ENCODE measurements at places on chromosomes 3 and 15.

GRCh38 chr3:10602769-10603768 is 97.7 kb upstream of the ATP2B2 start:
- no peaks in the 10 kb centered on the region for H3K4me1 ChIP-seq
- H3K27ac ChIP-seq, result no peak overlapping the region
- H3K27me3 ChIP-seq, result peaks cover 9% of the 10 kb centered on the region

- H3K4me3 ChIP-seq, result no peak overlapping the region
- DNase-seq, result peak; percentile 20
- no peak overlapping the region for H3K27ac ChIP-seq
- no peaks in the 10 kb centered on the region for H3K36me3 ChIP-seq
- no peaks in the 10 kb centered on the region for H3K27me3 ChIP-seq
These were observed 113.3 kb downstream of the PDCD6IP start for GRCh38 chr3:33911525-33912322.

DNA sequence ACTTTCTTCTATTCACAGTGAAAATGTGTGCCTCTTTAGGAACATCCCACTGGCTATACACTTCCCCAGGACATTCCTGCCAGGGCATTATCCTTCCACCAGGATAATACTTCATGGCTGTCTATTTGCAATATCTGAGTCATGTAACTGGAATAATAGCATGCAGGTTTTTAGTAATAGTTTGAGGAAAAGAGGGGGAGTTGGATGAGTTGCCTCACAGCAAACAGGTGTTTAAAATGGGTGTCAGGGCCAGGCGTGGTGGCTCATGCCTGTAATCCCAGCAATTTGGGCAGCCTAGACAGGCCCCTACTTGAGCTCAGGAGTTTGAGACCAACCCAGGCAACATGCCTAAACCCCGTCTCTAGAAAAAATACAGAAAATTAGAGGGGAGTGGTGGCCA is 585.9 kb downstream of the DIPK2A start:
- H3K4me3 ChIP-seq, result no peak overlapping the region
- no peaks in the 10 kb centered on the region for H3K27me3 ChIP-seq
- DNase-seq, result no peak
- H3K27ac ChIP-seq, result no peak overlapping the region

DNA sequence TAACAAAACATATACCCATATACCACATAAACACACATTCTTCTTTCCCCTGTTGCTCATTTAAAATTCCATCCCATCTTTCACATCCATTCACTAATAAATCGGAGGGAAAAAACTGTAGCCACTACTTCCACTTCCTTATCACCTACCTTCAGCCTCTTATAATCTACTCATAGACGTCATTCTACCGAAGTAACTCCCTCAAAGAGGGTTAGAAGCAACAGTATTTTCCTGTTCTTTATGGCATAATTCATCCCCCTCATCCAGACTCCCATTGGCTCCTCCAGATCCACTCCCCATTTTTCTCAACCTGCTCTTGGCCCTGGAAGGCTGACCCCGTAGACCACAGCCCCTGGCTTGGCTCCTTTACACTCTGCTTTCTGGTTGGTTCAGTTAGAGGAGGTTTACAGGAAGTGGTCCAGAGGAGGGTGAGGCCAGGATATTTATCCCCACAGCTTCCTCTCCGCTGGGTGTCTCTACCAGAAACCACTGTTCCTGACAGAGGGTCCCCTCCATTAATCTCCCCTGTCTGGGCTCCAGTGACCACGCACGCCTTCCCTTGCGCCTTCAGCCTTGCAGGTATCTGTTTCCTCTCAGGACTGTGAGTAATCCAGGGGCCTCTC is 46.3 kb downstream of the FMN1 start:
- H3K4me1 ChIP-seq, result no peaks in the 10 kb centered on the region
- peaks cover 6% of the 10 kb centered on the region for H3K27me3 ChIP-seq
- DNase-seq, result no peak
- H3K36me3 ChIP-seq, result no peaks in the 10 kb centered on the region
- H3K4me3 ChIP-seq, result no peak overlapping the region
- no peak overlapping the region for H3K27ac ChIP-seq

GRCh38 chr3:136277634-136278033 is 27.5 kb downstream of the PCCB start:
- peaks cover 3% of the 10 kb centered on the region for H3K36me3 ChIP-seq
- H3K27ac ChIP-seq, result no peak overlapping the region

- peaks cover 4% of the 10 kb centered on the region for H3K4me1 ChIP-seq
- no peak for DNase-seq
- no peak overlapping the region for H3K27ac ChIP-seq
- H3K27me3 ChIP-seq, result no peaks in the 10 kb centered on the region
These were observed 62.9 kb upstream of the FNDC3B start for GRCh38 chr3:171976526-171976925.

DNA sequence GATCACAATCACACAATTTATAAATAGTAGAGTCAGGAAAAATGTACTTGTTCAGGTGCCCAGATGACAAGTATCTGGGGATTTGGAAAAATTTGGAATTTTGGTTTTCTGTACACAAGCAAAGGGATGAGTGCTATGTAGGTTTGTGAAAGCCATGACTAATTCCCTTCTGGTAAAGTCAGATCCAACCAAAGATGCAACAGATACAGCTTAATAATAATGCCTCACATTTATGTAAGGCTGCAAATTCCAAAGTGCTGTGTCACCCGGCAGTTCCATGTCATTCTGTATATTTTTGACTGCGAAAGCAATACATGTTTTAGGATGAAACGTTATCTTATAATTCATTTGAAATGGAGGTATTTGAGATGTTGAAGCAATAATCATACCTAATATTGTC is 102.7 kb upstream of the AGBL1 start:
- H3K4me1 ChIP-seq, result peaks cover 32% of the 10 kb centered on the region
- no peak for DNase-seq
- no peaks in the 10 kb centered on the region for H3K27me3 ChIP-seq
- no peak overlapping the region for H3K4me3 ChIP-seq
- no peaks in the 10 kb centered on the region for H3K36me3 ChIP-seq
- H3K27ac ChIP-seq, result no peak overlapping the region

- no peak for DNase-seq
- H3K27ac ChIP-seq, result no peak overlapping the region
- H3K36me3 ChIP-seq, result no peaks in the 10 kb centered on the region
These were observed 2.7 kb downstream of the MECOM start for GRCh38 chr3:169660709-169661360.

DNA sequence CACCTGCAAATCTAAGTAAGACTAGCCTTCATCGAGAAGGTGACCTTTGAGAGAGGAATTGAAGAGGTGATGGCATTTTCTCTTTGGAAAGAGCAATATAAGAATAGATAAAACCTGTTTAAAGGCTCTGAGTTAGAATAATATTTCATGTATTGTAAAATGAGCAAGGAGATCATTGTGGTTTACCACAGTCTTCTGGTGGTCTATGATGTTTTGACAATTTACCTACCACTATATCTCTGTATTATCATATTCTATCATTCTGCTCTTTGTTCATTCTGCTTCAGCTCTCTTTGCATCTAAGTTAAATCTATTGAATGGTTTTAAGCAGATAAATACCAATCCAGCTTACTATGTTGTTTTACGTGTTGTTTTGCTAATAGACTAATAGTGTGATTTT is 982.3 kb downstream of the SI start:
- no peak overlapping the region for H3K27ac ChIP-seq
- no peaks in the 10 kb centered on the region for H3K36me3 ChIP-seq
- no peaks in the 10 kb centered on the region for H3K4me1 ChIP-seq
- no peak overlapping the region for H3K4me3 ChIP-seq

GRCh38 chr15:39907216-39907615 is 12.8 kb downstream of the GPR176 start:
- peaks cover 13% of the 10 kb centered on the region for H3K4me1 ChIP-seq
- H3K27ac ChIP-seq, result no peak overlapping the region
- no peak overlapping the region for H3K4me3 ChIP-seq
- DNase-seq, result no peak
- no peaks in the 10 kb centered on the region for H3K27me3 ChIP-seq
- H3K36me3 ChIP-seq, result peaks cover 51% of the 10 kb centered on the region

GRCh38 chr15:56234804-56235203 is 8.9 kb downstream of the RFX7 start:
- DNase-seq, result no peak
- H3K4me3 ChIP-seq, result no peak overlapping the region
- H3K27me3 ChIP-seq, result no peaks in the 10 kb centered on the region
- H3K4me1 ChIP-seq, result peaks cover 7% of the 10 kb centered on the region

- no peaks in the 10 kb centered on the region for H3K36me3 ChIP-seq
- no peak for DNase-seq
- no peak overlapping the region for H3K27ac ChIP-seq
- H3K4me3 ChIP-seq, result no peak overlapping the region
- no peaks in the 10 kb centered on the region for H3K4me1 ChIP-seq
- no peaks in the 10 kb centered on the region for H3K27me3 ChIP-seq
These were observed 26.1 kb downstream of the RPL39L start for GRCh38 chr3:187112934-187113793.

DNA sequence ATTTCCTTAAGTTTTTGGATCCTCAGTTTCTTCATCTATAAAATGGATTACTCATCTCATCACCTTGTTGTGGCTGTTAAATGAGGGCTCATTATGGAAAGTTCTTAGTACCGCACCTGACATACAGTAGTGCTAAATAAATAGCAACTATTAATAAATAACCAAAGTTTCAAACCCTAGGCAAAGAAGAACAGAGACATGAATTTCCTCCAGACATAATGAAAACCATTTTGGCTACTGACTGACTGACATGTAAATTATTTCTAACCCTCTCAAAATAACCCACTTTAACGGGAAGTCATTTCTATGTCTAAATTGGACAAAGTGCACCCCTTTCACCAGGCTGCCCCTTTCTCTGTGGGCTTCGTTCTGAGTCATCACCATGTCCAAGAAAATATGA is 17.4 kb upstream of the KLHL6 start:
- H3K27ac ChIP-seq, result no peak overlapping the region
- peaks cover 8% of the 10 kb centered on the region for H3K27me3 ChIP-seq
- DNase-seq, result no peak
- no peaks in the 10 kb centered on the region for H3K4me1 ChIP-seq
- H3K36me3 ChIP-seq, result no peaks in the 10 kb centered on the region

- H3K27me3 ChIP-seq, result no peaks in the 10 kb centered on the region
- H3K27ac ChIP-seq, result no peak overlapping the region
- H3K4me3 ChIP-seq, result no peak overlapping the region
- no peak for DNase-seq
- no peaks in the 10 kb centered on the region for H3K4me1 ChIP-seq
These were observed 699.5 kb upstream of the NAALADL2 start for GRCh38 chr3:174159604-174160003.

DNA sequence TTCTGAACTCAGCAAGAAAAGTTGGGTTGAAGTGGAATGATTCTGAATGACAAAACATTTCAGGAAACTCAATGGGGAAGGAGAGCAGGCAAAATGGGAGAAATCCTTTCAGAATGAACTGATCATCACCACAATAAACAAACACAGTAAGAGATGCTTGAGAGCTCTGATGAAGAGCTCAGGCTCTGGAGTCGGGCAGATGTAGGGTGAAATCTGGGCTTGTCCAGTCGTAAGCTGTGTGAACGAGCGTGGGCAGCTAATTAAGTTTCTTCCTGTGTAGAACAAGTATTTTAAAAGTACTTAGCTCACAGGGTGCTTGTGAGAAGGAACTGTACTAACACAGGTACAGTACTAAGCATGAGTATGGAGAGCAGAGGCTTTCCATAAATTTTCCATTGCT is 406.2 kb downstream of the FOXP1 start:
- no peak overlapping the region for H3K4me3 ChIP-seq
- no peaks in the 10 kb centered on the region for H3K36me3 ChIP-seq
- H3K4me1 ChIP-seq, result no peaks in the 10 kb centered on the region
- no peak for DNase-seq
- H3K27me3 ChIP-seq, result no peaks in the 10 kb centered on the region

- H3K36me3 ChIP-seq, result no peaks in the 10 kb centered on the region
- no peak overlapping the region for H3K4me3 ChIP-seq
- no peaks in the 10 kb centered on the region for H3K27me3 ChIP-seq
- no peak for DNase-seq
These were observed 11.1 kb upstream of the MBNL1 start for GRCh38 chr3:152257563-152258035.

- peaks cover 35% of the 10 kb centered on the region for H3K4me1 ChIP-seq
- H3K27ac ChIP-seq, result no peak overlapping the region
- H3K27me3 ChIP-seq, result no peaks in the 10 kb centered on the region
- no peaks in the 10 kb centered on the region for H3K36me3 ChIP-seq
- no peak for DNase-seq
These were observed 49.6 kb upstream of the PPARG start for GRCh38 chr3:12239301-12239700.

DNA sequence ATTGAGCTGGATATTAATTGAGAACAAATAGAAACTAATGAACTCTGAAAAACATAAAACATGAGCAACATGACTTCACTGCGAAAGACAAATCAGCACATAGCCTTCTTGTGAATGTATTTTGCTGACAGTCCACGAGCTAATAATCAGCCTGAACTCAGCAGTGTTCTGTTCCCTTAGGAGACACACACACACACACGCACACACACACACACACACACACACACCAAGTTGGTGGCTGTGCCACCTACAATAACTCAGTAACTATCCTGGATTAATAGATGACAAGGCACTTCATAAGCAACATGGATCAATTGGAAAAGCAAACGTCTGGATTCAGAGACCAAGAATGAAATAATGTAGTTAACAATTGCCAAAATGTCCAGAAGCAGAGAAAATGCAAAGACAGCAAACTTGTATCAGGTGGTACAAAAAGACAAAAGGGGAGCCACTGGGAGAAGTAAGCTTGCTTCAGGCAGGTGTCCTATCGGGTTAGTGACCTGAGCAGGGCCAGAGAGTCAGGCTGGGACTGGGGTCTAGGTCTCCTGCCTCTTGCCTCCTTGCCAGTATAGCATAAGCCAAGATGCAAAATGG is 20.5 kb upstream of the UBE2Q2 start:
- no peak overlapping the region for H3K4me3 ChIP-seq
- peaks cover 9% of the 10 kb centered on the region for H3K4me1 ChIP-seq
- no peaks in the 10 kb centered on the region for H3K36me3 ChIP-seq
- H3K27me3 ChIP-seq, result no peaks in the 10 kb centered on the region
